Activated T-helper 1 cell treated with anti-CD3 and anti-CD28 coated beads, Interleukin-12 subunit alpha, Interleukin-12 subunit beta, Interleukin-2, Interleukin-4 antibody, amounts not matched to agents 30 ng/mL and 10 ng/mL and 1 ng/mL, durations not matched to agents 14 hours and 24 hours and 36 hours (primary cell): ENCODE measurements at places on chromosomes 12 and 14.

- DNase-seq, result no peak
Observed at GRCh38 chr12:29710104-29710503, 73.6 kb downstream of the TMTC1 start.

GRCh38 chr14:72851635-72852034, 42.3 kb downstream of the DPF3 start:
- no peak for DNase-seq

GRCh38 chr12:100533376-100533775, 40.1 kb upstream of the GAS2L3 start:
- no peak for DNase-seq

GRCh38 chr12:108312693-108313189, 26.4 kb downstream of the CMKLR1 start:
- DNase-seq, result no peak

- no peak for DNase-seq
Observed at GRCh38 chr12:108566452-108566851, 4.1 kb downstream of the ISCU start.

DNA sequence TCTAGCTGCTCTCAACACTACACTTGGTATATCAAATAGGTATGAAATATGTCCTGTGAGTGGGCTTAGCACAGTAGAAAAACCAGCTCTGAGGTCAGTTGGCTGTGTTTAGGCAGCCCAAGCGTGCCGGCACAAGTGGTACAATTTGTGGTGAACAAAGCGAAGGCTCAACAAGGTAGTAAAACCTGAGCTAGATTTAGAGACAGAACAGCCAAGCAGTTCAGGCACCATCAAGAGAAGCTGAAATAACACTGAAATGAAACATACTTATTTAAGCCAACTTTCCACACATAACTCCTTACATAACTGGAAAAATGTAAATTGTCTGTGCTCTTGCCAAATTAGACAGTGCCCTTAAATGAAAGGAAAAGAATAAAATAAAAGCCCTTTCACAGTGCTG, 596.8 kb upstream of the FBXO33 start:
- DNase-seq, result no peak

DNA sequence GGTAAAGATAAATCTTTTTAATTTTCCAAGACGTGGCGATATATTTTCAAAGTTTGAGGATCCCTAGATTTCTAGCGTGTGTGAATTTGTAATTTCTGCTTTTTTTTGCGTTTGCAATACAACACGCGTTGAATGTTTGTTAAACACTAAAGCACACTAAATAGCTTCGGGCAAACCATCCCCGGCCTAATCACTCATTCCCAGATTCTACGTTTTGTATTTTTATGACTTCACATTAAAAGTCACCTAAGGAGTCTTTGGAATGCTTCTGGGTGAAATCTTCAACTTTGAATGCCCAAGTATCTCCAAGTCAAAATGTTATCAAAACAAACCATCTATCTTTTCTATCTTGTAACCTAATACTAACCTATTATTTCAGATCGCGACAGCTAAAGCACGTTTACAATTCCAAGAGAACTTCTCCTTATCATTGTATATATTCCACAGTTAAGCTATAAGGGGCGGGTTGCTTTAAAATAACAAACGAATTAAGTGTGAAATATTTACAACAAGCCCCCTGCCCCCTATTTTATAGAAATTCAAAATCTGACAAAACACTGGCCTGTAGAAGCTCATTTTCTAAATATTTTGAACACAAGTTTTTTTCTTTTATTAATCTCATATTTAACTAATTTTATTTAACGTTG, 1.1 kb downstream of the ALX1 start:
- DNase-seq, result no peak

GRCh38 chr14:57871459-57872080, 5.7 kb upstream of the SLC35F4 start:
- DNase-seq, result no peak

DNA sequence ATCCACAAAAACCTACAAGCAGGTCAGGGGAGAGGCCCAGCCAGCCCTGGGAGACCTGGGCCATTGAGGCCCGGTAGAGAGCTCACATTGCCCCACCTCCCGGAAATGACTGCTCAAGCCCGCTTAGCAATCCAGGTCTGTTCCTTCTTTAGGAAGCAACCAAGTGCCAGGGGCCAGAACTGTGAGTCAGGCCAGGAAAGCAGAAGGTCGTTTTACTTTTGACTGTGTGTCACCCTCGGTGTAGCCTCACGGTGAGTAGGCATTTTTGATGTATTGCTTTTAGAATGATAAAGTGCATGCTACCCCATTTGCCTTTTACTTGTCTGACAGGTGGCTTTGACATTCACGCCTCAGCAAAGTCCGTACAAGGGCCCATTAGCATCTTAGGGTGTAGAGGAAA, 25.4 kb upstream of the PWP1 start:
- no peak for DNase-seq

DNA sequence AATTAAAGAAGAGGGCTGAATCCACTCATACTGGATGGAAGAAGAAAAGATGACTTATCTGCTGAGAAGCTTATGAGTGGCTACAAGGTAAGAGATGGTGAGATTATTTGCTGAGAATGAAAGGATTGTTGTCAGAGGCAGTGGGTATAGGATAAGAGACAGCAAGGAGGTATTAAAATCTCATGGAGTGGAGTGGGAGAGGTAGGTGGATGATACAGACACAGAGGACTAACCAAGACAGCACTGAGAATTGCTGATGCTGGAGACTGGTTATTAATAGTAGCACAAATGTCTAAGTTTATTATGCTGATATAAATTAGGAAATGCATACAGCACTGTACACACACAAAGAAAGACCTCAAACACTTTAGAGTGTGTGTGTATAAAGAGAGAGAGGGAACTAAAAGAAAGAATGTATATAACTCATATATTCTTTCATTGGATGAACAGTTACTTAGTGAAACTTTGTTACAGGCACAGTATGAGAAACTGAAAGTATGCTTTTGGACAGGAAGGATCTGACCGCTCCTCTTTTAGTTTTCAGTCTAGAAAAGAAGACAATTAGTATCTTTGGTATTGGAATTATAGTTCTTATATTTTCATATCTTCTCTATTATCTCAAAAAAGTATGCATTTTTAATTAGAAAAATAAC, 543.1 kb downstream of the LRFN5 start:
- no peak for DNase-seq

DNA sequence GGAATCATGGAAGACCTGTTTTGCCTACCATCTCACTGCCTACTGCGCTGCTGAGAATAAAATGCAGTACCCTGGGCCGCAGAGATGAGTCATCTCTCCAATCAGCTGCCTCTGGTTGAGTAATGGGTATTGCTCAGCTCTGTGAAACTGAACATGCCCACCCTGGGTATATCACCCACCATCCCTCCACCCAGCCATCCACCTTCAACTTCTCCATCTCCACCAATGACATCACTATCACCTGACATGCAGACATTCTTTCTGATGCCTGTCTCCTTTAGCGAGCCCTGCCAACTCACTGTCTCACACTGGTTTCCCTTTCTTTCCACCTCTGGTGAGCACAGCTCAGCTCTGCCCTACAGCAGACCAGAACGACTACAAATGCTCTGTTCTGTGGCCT, 33.6 kb downstream of the E2F7 start:
- DNase-seq, result no peak

GRCh38 chr12:66500841-66501240, 178.0 kb downstream of the GRIP1 start:
- no peak for DNase-seq

DNA sequence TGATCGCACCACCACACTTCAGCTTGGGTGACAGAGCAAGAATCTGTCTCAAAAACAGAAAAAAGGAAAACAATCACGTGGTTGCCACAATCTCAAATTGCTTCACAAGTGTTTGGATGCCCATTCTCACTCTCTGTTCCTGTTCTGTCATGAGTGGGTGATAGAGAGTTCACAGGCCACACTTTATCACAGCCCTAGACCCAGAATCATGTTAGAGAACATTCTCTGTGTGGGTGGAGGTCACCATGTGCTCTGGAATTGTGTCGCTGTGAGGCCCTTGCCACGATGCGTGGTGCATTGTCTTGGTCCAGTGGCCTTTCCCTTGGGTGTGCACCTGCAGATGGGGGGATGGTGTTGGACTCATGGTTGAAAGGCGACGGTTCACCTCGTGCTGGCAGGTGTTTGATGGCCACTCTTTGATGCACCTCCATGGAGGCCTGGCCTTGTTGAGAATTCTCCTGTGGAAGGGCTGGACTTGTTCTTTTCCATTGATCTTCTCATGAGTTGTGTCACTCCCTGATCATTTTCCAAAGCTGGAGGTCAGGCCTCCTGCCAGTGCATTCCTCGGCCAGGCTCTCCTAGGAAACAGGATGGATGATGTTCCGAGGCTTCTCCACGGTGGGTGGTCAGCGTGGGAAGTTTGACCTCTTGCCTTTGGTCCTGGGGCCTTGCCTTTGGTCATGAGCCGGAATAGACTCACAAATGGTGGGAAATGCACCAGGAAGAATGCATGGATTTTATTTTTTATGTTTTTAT, 91.9 kb downstream of the SLC24A4 start:
- no peak for DNase-seq
